ENCODE measurements at places on chromosomes 16 and 17. TPM values are rescaled to one million over a fixed set of nuclear protein-coding genes. Genes with fewer than 3 reads are reported as not detected.

The TSPOAP1 gene
- total RNA-seq, result 21.0 TPM

The SLC52A1 gene
- total RNA-seq, result 2.5 TPM

The HASPIN gene
- 0.31 TPM for total RNA-seq

The TERB1 gene
- total RNA-seq, result 1.0 TPM

The USH1G gene
- 1.4 TPM for total RNA-seq

The SLC6A4 gene
- 1.3 TPM for total RNA-seq

The C1QL1 gene
- total RNA-seq, result 1.1 TPM

The CBFA2T3 gene
- total RNA-seq, result 11.2 TPM

The PDILT gene
- not detected for total RNA-seq

The MATCAP1 gene
- 50.7 TPM for total RNA-seq

The COPZ2 gene
- total RNA-seq, result 29.1 TPM

The PRR29 gene
- 3.5 TPM for total RNA-seq

The VTN gene
- 1.0 TPM for total RNA-seq

The CD7 gene
- total RNA-seq, result 3.4 TPM

The PIEZO1 gene
- total RNA-seq, result 144 TPM

The MYH13 gene
- total RNA-seq, result not detected

The DPEP3 gene
- not detected for total RNA-seq

The RAB11FIP3 gene
- total RNA-seq, result 42.0 TPM

The PLCG2 gene
- total RNA-seq, result 37.6 TPM

The GCGR gene
- not detected for total RNA-seq

The NRN1L gene
- total RNA-seq, result not detected

The OTOP3 gene
- not detected for total RNA-seq

The RUNDC3A gene
- total RNA-seq, result 1.3 TPM

The PABPN1L gene
- total RNA-seq, result not detected

The GRIN2A gene
- 0.81 TPM for total RNA-seq

The PRSS27 gene
- total RNA-seq, result 3.1 TPM

The SPNS3 gene
- total RNA-seq, result 0.26 TPM

The C16orf74 gene
- 33.6 TPM for total RNA-seq

The CRYM gene
- 11.5 TPM for total RNA-seq

The SMIM22 gene
- total RNA-seq, result 225 TPM

The TOX3 gene
- total RNA-seq, result 32.5 TPM

The ST6GALNAC1 gene
- 11.3 TPM for total RNA-seq

Measured in ureter (tissue), 1 donor.